ENCODE measurements at places on chromosomes 2 and 18.

DNA sequence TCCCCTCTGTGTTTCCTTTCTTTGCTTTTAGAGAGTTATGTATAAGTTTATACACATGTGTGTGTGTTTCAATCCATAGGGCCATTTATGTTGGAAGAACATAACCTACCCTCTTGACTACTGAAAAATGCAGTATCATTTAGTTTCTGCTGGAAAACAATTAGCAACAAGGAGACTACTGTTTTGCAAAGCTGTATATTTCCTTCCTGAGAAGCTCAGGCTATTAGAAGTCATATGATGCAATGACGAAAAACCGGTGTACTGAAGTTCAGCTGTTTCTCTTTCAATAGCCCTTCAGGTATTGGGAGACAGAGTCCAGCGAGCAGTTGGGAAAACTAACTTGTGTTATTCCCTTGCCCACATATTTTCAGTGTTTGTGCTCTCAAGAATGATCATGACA is 447.7 kb upstream of the GYPC start:
- no peak for DNase-seq

GRCh38 chr2:236768393-236769140 is 198.9 kb downstream of the ACKR3 start:
- no peak for DNase-seq

- no peak for DNase-seq
These were observed 175.2 kb upstream of the HDAC4 start for GRCh38 chr2:239575931-239576445.

- DNase-seq = no peak
These were observed 166.9 kb downstream of the GBX2 start for GRCh38 chr2:236001166-236001828.

GRCh38 chr2:29663268-29663667 is 258.1 kb downstream of the ALK start:
- no peak for DNase-seq

- no peak for DNase-seq
These were observed 1250.1 kb upstream of the GYPC start for GRCh38 chr2:125405816-125406215.

DNA sequence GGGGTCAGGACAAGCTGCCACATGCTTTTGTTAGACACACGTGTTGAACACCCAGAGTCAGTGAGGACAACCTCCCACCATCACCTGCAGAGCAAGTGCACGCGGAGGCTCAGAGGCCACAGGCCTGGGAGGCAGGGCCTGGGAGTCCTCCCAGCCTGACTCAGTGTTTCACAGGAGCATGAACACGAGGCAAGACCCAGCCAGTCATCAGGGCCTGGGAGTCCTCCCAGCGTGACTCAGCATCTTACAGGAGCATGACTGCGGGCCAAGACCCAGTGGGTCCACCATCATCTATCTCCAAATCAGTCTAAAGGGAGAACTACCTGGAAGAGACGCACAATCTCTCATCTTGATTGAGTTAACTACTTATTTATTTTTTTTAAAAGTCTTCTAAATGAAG is 112.6 kb upstream of the PXDN start:
- DNase-seq = no peak

- no peak for DNase-seq
These were observed 58.9 kb upstream of the ARL4C start for GRCh38 chr2:234555616-234556249.

DNA sequence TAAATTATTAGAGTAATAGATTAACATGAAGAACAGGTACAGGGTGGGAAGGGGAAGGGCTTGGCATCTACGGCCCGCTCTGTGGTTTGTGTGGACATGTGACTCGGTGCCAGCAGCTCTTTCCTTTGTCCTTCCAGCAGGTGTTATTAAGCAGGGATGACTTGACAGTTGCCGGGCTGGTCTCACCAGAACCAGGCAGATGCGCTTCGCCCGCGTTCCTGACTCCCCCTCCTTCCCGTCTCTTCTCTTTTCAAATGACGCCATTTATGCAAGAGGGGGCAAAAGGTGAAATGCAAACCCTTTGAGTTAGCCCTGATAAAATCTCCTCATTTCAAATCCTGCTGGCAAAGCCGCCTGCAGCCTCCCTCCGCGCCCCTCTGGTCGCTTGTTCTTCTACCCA is 38.9 kb upstream of the MGAT4A start:
- no peak for DNase-seq

DNA sequence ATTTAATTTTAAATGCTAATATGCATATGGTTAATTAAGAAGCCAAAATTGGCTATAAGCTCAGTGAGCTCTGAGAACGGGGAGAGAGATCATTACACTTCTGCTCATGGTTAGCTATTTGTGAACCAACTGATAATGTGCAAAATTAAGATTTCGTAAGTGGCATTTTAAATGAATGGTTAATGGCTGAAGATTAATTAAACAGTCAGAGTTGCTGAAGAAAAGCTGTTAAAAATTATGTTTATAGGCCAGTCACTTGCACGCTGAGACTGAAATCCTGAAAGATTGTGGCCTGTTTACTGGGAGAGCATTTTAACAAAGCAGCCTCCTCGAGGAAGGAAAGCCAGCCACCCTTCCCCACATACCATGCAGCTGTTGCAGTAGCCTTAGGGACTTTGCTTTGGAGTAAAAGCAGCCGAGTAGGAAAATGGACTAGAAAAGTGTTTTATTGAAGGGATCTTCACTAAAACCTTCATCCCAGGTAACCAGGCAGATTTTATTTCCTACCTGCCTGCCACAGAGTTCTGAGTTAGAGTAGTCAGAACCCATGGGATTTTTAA is 218.8 kb upstream of the NRP2 start:
- no peak for DNase-seq

GRCh38 chr2:133836691-133837345 is 268.6 kb upstream of the NCKAP5 start:
- no peak for DNase-seq

DNA sequence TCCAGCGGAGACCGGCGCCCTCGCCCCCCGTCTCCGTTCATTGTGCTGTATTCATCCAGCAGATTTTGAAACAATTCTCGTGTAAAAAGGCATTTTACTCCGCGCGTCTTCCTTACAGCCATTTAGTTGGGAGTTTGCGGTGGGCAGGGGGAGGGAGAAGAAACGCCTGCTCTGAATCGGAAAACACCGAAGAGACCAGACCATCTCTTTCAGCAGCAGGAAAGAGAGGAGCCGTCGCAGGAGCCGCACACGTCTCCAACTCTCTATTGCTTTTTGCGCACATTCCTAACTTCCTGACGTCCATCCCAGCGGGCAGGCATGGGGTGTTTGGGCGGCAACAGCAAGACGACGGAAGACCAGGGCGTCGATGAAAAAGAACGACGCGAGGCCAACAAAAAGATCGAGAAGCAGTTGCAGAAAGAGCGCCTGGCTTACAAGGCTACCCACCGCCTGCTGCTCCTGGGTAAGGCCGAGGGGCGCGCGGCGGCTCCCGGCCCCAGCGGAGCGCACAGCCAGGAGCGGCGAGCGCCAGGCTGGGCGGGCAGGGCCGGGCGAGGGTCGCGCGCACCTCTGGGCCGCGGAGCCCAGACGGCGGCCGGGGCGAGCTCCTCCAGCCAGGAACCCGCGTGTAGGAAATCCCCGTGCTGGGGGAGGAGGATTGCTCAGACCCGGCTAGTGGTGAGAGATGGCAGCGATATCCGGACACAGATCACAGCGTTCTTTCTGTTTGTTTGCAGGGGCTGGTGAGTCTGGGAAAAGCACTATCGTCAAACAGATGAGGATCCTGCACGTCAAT is 63.2 kb downstream of the GNAL start:
- DNase-seq = no peak

- DNase-seq = no peak
These were observed 165.7 kb upstream of the SLC14A2 start for GRCh38 chr18:45449418-45450227.

DNA sequence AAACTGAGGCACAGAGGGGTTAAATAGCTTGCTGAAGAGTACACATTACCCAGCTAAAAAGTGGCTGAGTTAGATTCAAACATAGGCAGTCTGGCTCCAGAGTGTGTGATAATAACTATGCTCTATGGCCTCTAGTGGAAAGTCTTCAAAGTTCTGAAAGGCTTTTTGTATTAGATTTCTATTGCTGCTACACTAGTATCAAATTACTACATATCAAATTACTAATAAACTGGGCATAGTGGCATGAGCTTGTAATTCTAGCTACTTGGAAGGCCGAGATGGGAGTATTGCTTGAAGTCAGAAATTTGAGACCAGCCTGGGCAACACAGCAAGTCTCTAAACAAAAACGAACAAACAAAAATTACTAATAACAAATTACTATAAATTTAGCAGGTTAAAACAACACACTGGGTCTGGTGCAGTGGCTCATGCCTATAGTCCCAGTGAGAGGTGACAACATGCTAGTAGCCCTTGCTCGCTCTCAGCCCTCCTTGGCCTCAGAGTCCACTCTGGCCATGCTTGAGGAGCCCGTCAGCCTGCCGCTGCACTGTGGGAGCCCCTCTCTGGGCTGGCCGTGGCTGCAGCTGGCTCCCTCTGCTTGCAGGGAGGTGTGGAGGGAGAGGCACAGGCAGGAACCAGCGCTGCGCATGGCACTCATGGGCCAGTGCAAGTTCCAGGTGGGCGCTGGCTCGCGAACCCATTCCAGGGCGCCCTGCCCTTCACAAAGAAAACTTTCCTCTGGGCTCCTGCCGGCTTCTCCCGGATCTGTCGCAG is 38.2 kb upstream of the TWSG1 start:
- DNase-seq = no peak

GRCh38 chr2:37376421-37377186 is 32.2 kb downstream of the QPCT start:
- DNase-seq = no peak

GRCh38 chr2:46177461-46178089 is 119.6 kb upstream of the EPAS1 start:
- no peak for DNase-seq

Measured in stimulated activated CD4-positive, alpha-beta T cell treated with anti-CD3 and anti-CD28 coated beads, TNF-alpha, amount 100 ng/mL, for 48 hours (primary cell).